ENCODE measurements at places on chromosomes 7 and 10.

DNA sequence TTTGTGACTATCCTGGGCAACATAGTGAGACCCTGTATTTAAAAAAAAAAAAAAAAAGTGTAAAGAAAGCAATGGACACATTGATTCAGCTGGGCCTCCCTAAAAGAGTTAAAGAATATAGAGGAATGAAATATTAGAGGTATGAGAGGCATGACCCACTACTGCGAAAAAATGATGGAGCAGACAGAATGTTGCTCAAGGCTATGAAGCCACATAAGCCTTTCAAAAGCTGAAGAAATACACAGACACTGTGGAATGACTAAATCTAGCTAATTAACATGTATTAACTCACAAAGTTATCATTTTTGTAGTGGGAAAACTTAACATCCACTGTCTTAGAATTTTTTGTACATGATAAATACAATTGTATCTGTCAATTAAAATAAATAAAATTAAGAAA, 107.3 kb downstream of the HGF start:
- DNase-seq = no peak

DNA sequence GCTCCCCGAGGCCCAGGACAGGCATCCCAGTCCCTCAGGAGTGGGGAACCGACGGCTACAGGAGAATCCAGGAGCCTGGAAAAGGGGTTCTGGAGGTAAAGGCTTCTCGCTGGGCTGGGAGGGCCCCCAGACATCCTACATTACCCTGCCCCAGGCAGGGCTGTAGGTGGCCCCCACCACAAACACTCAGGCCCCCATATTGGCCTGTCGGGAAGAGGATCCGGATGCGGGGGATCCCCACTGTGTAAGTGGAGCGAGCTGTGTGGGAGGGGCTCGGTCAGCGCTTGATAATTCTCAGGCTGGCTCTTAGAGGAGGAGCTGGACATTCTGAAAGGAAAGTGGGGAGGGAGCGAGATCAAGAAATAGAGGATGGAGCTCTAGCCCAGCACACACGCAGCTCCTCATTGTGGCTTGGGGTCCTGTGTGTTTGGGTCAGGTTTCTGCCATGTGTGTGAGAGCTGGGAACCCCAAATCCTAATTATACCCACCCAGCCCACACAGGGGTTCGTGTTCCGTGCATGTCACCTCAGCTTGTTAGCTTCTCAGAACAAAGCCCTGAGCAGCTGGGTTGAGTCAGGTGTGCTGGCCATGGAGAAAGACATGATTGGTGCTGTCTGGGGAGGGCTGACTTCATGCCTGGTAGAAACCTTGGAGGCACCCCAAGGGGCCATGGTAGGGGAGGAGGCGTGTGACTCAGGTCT, 49.4 kb downstream of the ZNF467 start:
- DNase-seq = no peak

DNA sequence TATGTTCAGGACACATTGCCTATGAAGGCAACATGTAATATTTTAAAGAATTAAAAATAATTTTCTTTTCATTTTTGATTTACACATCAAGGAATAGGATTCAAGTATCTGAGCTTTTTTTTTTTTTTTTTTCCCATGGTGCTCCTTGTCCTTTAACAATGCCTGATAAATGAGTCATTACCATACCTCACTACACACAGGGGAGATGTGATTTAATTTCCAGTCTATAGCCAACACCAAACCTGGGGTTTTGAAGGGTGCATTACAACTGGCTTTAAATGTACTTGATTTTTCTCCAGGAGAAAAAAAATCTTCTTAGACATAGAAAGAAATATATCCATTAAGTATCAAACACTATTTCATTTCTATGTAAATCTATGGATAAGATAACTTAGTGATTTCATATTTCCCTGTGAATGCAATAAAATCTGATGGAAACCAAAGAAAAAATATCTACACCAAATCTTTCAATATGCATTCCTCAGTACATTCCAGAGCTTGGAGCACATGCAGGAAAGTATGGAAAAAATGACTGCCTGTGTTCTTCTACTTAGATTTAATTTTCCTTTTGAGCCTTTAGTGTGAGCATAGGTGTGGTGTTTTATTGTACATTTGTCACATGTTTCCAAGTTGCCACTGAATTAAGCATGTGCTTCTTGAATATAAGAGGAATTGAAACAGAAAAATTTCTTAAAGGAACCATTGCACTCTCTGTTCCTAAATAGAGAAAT, 204.8 kb upstream of the MEOX2 start:
- no peak for DNase-seq

- peak; percentile 79 for DNase-seq
Observed at GRCh38 chr7:1473864-1474512, 14.7 kb upstream of the MICALL2 start.
